NCI-H1092 treated with DMSO at 0.1 percent for 48 hours (cell line): ENCODE measurements at places on chromosomes 11 and 22.

DNA sequence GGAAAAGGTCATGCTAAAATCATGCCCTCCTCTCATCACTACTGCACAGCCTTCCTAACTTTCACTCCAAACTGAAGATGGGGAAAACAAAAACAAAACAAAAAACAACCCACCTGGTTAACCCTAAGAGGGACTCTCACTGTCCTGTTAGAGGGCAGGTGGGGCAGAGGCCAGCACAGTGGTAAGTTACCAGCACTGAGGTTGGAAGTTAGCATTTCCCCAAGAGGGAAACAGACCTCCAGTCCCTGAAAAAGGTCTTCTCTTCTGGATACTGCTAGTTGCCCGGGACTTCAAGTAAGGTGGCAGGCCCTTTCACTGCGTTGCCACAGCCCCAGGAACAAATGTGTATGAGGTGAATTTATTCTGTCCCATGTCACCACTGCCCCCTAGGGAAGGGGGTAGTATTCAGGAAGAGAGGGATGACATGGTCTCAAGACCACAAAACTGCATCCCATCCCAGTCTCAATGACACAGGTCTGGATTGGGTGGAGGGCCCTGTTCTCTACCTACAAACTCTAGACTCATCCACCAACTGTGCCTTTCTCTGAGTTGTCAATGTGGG, 792 bp upstream of the ADAMTS8 start:
- DNase-seq = no peak

GRCh38 chr22:23014250-23014649, 56.1 kb upstream of the GNAZ start:
- DNase-seq = no peak

DNA sequence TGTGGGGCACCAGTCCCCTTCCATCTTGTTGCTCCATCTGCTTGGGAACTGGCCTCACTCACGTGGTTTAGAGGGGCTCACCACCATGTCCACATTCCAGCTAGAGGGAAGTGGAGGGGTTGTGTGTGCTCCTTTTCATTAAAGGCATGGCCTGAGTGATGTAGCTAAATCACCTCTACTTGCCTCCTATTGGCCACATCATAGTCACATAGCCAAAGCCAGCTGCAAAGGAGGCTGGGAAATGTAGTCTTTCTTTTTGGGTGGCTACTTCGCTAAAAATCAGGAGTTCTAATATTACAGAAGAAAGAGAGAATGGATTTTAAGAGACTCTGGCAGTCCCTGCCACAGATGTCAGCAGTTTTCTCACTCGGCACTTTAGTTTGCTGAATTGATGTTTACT, 63.0 kb upstream of the ALX4 start:
- DNase-seq = no peak

DNA sequence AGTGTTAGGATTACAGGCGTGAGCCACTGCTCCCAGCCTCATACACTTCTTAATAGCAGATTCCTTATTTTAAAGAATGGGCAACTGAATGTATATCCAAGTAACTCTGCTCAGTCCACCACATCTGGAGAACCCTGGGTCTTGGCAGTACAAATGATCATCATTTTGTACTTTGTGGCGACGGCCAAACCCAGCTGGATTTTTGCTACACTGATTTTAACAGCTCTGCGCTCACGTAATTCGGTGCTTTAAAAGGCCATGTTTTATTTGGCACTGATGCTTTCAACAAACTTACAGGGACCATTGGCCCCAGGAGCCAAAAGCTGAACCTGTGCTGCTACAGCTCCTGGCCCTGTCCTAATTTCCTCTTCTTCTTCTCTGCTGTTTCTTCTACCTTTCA, 60.8 kb upstream of the PDE3B start:
- DNase-seq = no peak

DNA sequence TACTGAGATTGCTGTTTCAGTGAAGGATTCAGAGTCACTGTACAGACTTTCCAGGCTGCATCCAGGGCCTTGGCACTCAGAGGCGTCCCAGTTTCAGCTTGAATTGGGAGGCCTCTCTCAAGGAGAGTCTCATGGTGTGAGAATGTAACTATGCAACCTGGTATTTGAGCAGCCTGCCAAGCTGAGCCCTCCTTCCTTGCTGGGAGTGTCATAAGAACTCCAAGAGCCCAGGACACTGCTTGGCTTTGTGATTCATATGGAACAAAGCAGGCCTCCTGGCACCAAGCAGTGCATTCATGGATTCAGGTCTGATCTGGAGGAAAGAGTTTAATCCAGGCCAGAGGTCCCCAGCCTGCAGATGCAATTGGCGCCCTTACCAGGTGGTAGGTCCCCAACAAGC, 171.7 kb downstream of the DBX1 start:
- DNase-seq = no peak
